ENCODE measurements at places on chromosomes 3 and 15.

- DNase-seq: no peak
These were observed 9.0 kb upstream of the ANXA2 start for GRCh38 chr15:60406513-60407414.

DNA sequence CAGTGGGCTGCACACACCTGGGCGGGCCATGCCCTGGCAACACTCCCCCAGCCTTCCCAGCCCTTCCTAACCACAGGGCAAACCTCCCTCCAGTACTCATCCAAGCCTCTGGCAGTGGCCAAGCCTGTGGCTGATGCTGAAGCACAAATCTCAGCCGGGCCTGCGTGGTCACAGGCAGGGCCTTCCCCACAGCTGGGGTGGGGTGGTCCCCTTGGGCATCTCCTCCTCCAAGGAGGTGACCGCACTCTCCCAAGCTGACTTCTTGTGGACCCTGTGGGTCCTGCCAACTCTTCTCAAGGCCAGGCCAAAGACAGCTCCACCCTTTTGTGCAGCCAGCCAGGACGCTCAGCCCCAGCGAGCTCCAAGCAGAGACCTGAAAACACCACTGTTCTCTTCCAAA is 21.4 kb downstream of the GRAMD2A start:
- DNase-seq: no peak

- DNase-seq: no peak
These were observed 51.7 kb upstream of the CTDSPL start for GRCh38 chr3:37809846-37810447.

GRCh38 chr15:101521591-101521990 is 32.1 kb upstream of the PCSK6 start:
- no peak for DNase-seq

DNA sequence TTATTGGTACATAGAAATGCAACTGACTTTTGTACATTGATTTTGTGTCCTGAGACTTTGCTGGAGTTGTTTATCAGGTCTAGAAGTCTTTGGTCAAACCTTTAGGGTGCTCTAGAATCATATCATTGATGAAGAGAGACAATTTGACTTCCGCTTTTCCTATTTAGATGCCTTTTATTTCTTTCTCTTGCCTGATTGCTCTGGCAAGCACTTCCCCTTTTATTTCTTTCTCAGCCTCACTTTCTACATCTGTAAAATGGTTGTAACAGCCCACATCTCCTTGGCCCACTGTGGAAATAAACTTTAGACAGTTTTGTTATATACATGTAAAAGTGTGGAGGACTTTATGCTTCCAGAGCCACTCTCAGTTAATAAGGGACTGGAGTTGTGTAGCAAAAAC is 14.0 kb downstream of the PLA1A start:
- no peak for DNase-seq
